Kidney (tissue), 22 donors: ENCODE measurements at places on chromosomes 2 and 18.

- DNase-seq: no peak
Observed at GRCh38 chr18:77486985-77487384, 237.3 kb downstream of the GALR1 start.

GRCh38 chr2:181910028-181910831 is 18.7 kb downstream of the ITPRID2 start:
- DNase-seq: no peak

DNA sequence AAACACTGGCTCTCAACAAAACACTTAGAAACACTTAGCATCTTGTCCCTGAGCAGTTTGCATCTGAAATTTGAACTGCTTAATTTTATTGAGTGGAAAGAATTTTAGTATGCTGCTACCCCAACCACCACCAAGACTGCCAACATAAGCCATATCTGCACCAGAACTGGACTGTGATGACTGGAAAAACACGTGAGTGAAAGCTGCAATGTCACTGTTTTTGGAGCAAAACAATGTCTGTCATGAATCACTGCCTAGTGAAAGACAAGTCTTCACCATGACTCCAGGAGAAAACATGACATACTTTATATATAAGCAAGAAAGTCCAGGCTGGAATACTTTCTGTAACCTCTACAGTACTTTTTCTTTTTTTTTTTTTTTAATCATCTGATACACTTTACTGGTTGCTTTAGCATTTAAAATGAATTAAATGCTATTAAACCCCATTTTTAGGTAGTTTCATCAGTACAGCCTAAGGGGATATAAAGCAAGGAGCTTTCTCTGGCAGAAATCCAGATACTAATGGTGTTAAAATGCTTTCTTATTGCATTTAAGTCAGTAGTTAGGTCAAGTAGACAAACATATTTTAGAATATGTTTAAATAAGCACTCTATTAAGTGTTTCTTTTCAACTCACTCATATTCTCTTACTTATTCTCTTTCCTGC is 2129.4 kb upstream of the PIK3C3 start:
- DNase-seq: peak; percentile 49

- DNase-seq: no peak
Observed at GRCh38 chr2:55493220-55493619, 26.3 kb upstream of the CFAP36 start.

GRCh38 chr2:58756336-58756735 is 515.2 kb upstream of the FANCL start:
- no peak for DNase-seq

GRCh38 chr2:171822525-171823322 is 71.3 kb downstream of the SLC25A12 start:
- DNase-seq: no peak

DNA sequence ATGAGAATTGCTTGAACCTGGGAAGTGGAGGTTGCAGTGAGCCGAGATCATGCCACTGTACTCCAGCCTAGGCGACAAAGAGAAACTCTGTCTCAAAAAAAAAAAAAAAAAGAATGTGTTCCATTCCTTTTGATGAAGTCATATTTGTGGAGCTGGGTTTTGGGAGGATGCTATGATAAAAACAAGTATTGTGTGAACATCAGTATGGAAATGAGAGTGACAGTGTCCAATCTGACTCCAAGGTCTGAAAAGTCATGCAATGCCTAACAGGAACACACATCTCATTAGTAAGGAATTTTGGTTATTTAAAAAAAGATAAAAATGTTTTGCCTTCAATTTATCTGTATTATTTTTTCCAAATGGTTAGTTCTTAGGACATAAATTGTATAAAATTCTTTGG is 11.8 kb downstream of the GCFC2 start:
- DNase-seq: no peak

DNA sequence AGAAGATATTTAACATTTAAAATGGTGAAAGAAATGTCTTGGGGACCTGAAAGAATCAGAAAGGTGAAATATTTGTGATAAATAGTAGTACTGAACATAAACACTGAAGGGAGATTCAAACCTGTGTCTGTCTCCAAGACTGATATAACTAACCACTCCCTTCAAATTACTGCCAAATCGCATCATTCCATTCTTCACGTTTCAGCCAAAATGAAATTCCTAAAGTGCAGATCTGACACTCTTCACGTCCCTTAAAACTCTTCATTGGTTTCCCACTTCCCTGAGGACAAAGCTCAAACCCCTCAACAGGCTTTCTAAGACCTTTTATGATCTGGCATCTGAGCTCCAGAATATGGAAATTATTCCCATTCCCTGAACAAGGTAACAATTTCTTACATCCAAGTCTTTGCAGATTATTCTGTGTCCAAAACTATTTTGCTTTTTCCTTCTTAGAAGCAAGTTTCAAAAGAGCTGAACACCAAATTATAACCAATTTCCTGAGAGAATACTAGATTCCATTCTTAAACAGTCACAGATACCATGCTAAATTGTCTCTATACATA is 18.9 kb downstream of the SLC8A1 start:
- no peak for DNase-seq

- DNase-seq: no peak
Observed at GRCh38 chr2:60965499-60965785, 52.1 kb upstream of the PEX13 start.

DNA sequence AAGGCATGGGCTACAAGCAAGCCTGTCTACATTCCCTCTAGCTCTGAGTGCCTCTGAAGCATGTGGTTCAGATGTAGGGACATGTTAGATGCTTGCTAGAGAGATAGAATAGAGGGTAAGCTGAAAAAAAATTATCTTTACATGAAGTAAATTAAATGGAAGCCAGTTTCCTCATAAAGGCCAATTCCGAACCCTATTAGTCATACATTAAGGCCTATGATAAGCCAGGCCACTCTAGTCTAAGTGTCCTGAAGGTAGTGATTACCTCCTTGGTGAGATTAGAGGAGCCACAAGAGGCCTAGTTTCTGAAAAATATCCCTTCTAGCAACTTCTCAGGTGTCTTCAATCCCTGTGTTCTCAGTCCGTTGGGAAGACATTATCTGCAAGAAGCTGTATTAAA is 72.4 kb upstream of the NPAS2 start:
- no peak for DNase-seq

GRCh38 chr2:88452980-88453582 is 588 bp upstream of the FOXI3 start:
- DNase-seq: peak; percentile 26

GRCh38 chr18:8031496-8031895 is 464.4 kb downstream of the PTPRM start:
- no peak for DNase-seq

DNA sequence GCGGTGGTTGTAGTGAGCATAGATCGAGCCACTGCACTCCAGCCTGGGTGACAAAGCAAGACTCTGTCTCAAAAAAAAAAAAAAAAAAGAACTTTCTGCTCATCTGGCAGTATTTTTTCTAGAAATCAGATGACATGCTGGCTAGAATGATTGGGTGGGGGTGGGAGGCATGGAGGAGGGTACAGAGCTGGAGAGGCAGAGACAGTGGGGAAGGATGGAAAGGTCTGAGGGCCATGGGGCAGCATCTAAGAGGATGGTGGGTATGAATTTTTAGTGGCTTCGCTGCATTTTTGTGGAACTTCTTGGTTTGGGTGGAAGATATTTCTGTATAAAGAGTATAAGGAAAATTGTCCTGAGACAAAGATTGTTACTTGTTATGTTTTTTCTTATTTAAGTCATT is 23.3 kb downstream of the ARMC9 start:
- no peak for DNase-seq

DNA sequence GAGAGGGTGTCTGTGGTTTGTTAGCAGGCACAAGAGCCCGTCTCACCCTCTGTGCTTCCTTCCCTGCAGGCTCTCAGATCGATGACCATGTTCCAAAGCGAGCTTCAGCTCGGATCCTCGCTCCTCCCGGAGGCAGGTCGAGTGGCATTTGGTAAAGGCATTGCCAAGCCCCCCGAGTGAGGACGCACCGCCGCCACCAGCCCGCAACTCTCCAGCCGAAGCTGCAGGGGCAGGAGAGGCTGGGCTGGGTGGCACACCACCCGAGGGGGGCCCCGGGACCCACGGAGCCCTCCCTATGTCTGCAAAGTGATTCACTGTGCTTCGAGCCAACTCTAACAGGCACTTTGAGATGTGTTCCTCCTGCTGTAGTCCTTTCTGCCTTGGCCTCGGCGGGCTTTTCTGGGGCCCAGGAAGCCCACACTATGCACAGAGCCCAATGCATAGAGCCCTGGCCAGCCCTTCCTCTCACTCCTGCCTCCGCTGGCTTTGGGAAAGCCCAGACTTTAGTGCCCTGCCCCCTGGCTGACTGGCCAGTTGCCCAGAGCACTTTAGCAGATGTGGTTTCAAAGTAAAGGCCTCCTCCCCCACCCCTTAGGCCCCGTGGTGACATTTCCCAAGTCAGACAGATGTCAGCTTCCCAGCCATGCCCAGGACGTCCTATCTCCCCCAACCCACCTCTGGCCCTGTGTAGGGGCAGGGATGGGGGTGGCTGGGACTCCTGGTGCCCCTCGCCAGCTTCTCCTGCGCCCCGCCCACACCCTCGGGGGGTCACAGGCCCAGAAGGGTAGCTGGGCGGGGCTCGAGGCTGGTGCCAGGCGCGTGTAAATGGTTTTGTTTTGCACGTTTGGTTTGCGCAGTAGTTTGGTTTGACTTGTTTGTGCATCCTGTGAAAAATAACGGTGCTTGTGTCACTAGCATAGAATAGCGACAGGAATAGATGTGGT is 23.3 kb upstream of the MAPRE3 start:
- no peak for DNase-seq

DNA sequence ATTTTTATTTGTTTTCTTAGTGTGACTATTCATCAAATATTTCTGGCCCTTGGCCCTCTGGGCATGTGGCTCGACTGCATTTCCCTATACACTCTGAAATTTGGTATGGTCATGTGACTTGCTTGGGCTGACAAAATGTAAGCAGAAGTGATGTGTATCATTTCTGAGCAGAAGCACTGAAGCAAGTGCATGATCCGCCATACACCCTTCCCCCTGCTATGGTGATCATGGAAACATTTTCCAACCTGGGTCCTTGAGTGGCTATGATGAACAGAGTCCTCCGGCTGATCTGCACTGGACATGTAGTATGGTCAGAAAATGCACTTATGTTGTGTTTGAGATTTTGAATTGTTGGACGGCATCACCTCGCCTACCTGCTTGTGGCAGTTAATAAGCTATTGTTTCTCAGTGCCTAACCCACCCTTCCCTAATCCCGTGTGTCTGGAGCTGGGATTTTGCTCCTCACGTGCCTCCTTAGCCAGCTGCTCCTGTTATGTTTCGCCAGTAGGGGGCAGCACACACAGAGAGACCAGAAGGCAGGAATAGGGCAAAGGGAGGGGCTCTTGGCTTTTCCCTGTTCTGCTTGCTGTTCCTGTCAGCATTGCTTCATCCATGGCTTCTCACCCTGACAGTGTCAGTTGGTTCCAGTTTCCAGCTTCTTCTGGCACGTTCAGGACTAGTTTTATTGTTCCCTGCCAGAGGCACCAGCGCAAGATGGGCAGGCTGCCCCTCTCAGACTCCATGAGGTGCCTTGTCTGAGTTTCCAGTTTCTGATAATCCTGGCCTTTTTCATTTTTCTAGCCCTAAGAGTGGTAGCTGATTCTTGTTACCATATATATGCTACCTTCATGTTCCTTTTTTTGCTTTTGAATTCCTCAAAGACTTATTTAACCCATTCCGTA is 207.4 kb downstream of the ARL6IP6 start:
- peak; percentile 76 for DNase-seq

- no peak for DNase-seq
Observed at GRCh38 chr2:1787755-1788477, 43.6 kb upstream of the PXDN start.

- DNase-seq: no peak
Observed at GRCh38 chr18:32553640-32554365, 83.1 kb upstream of the GAREM1 start.

DNA sequence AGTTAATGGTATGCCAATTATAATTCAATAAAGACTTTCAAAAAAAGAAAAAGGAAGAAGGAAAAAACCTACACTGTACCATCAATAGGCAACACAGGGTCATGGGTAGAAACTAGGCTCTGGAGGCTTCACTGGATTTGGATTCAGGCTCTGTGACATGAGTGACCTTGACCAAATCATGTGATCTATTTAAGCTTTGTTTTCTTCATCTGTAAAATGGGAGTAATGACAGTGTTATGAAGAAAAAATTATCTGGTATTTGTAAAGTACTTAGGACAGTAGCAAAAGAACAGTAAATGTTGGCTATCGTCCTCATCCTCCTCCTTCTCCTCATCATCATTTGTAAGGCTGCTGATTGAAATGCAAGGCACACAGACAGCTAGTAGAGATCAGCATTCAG is 59.3 kb upstream of the STPG4 start:
- DNase-seq: no peak

DNA sequence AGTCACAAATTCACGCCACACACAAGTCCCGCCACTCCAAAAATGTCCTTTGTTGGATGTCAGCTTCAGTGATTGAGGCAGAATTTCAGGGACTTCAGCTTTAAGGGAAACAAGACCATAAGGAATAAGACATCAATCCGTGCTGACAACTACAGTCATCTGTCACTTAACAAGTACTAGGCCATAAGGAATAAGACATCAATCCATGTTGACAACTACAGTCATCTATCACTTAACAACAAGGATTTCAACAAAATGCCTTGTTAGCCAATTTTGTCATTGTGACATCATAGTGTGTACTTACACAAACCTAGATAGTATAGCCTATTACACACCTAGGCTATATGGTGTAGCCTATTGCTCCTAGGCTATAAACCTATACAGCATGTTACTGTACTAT is 58.0 kb downstream of the ANTXR1 start:
- DNase-seq: no peak
